ENCODE measurements at places on chromosomes 12 and 14. TPM values are rescaled to one million over a fixed set of nuclear protein-coding genes. Genes with fewer than 3 reads are reported as not detected.

KLHL33 gene
- total RNA-seq, result 0.39 TPM

IRAK3 gene
- total RNA-seq, result 32.2 TPM

CD9 gene
- 303 TPM for total RNA-seq

DNA sequence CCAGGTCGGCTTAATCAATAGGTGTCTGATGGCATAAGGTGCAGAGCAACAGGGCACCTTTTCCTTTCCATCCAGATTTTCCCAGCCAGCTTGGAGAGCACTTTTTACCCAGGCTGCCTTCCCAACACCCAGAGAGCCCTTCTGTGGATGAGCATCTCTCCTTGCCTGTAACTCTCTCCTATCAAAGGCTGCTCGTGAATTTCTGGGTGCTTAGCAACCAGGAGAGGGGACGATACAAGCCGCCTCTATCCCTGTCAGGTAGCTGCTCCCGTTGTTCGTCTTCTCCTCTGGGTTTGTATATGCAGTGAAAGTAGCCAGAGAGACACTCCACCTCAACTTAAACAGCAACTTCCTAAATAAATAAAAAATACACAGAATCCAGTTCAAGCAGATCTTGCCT, 124.2 kb downstream of the CACNA1C start:
- no peak for DNase-seq
- H3K4me3 ChIP-seq, result no peak overlapping the region
- no peak overlapping the region for H3K27ac ChIP-seq
- no peaks in the 10 kb centered on the region for H3K27me3 ChIP-seq

DNA sequence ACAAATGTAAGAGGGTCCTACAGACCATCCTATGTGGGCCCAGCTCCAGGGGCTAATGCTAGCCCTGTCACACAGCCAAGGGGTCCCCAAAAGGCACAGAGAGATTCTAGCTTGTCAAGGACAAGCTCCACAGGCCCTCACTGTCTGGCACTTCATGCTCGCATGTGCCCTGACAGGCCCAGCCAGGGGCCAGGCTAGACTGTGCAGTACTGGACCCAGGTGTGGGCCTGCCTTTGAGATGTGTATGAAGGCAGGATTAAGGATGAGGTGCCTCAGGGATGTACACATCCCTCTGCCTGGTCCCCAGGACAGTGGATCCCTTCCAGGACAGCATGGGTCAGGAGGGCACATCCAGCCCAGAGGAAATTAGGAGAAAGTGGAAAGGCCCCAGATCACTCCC, 57.8 kb downstream of the VWF start:
- no peak for DNase-seq
- H3K4me1 ChIP-seq, result no peaks in the 10 kb centered on the region
- H3K4me3 ChIP-seq, result no peak overlapping the region
- no peaks in the 10 kb centered on the region for H3K27me3 ChIP-seq
- H3K36me3 ChIP-seq, result no peaks in the 10 kb centered on the region

- H3K4me1 ChIP-seq, result no peaks in the 10 kb centered on the region
- H3K4me3 ChIP-seq, result no peak overlapping the region
- H3K27ac ChIP-seq, result no peak overlapping the region
- no peaks in the 10 kb centered on the region for H3K27me3 ChIP-seq
- no peak for DNase-seq
Measured at GRCh38 chr14:22434030-22434429, 155.0 kb downstream of the DAD1 start.

GRCh38 chr14:82009076-82009475, 475.4 kb upstream of the SEL1L start:
- no peak overlapping the region for H3K27ac ChIP-seq
- DNase-seq, result no peak
- no peaks in the 10 kb centered on the region for H3K36me3 ChIP-seq
- no peaks in the 10 kb centered on the region for H3K27me3 ChIP-seq
- no peaks in the 10 kb centered on the region for H3K4me1 ChIP-seq

All from aorta (tissue), 5 donors.